KG1 (cell line): ENCODE measurements at places on chromosomes 16 and 17.
A peak's percentile ranks its signal among the peaks of the same experiment; 100 is the strongest.

GRCh38 chr16:87582216-87582965, 19.9 kb upstream of the JPH3 start:
- no peak for DNase-seq

GRCh38 chr16:70152578-70153302, 20.8 kb upstream of the CLEC18C start:
- DNase-seq, result no peak

DNA sequence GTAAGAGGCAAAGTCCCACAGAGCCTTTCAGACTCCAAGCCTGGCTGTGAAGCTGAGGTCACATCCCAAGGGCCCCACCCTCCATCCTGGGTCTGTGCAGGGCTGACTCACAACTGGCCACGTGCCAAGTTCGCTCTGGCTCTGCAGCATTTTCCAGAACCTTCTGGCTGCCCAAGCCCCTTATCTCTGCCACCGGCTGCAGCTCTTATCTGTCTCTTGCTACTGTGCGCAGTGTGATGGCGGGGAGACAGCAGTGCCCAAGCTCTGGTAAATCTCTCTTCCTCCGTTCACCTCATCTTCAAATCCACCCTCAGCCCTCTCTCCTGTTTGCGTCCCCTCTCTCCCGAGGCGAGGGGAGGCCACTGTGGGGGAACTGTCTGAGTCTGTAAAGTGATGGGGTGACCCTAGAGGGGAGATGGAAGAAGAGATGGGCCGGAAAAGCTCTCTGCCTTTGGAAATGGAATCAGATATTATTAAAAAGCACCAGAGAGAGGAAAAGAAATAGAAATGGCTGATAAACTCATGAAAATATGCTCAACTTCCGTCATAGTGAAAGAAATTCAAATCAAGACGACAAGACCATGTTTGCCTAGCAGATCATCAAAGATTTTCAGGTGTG, 162.7 kb upstream of the CDC42EP4 start:
- no peak for DNase-seq

DNA sequence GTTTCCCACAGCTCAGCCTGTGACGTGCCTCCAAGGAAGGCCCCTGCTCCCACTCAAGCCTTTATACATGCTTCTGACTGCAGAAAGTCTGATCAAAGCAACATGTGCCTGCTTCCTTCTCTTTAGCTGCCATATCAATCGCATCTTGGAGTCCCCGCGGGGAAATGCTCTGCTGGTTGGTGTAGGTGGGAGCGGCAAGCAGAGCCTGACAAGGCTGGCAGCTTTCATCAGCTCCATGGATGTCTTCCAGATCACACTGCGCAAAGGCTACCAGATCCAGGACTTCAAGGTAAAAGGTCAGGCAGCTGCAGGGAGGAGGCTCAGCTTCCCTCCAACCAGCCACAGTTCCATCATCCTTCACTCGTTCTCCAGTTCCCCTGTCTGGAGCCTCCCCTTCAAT, 189.7 kb downstream of the ZNF18 start:
- DNase-seq, result no peak

GRCh38 chr16:25109643-25110042, 1.9 kb upstream of the LCMT1 start:
- no peak for DNase-seq

DNA sequence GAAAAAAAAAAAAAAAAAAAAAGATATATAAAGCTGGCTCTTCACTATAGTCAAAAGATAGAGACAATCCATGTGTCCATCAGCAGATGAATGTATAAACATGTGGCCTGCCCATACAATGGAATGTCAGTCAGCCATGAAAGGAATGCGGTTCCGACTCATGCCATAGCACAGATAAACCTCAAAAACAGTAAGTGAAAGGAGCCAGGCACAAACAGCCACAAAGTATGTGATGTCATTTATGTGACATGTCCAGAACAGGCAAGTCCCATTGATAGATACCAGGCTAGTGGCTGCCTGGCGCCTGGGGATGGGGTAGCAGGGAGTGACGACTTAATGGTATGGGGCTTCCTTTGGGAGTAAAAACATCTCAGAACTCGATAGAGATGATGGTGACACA, 155.7 kb downstream of the CMIP start:
- no peak for DNase-seq

GRCh38 chr16:24737391-24737871, 8.0 kb downstream of the TNRC6A start:
- no peak for DNase-seq

GRCh38 chr16:84065536-84066132, 23.0 kb upstream of the SLC38A8 start:
- DNase-seq, result no peak

DNA sequence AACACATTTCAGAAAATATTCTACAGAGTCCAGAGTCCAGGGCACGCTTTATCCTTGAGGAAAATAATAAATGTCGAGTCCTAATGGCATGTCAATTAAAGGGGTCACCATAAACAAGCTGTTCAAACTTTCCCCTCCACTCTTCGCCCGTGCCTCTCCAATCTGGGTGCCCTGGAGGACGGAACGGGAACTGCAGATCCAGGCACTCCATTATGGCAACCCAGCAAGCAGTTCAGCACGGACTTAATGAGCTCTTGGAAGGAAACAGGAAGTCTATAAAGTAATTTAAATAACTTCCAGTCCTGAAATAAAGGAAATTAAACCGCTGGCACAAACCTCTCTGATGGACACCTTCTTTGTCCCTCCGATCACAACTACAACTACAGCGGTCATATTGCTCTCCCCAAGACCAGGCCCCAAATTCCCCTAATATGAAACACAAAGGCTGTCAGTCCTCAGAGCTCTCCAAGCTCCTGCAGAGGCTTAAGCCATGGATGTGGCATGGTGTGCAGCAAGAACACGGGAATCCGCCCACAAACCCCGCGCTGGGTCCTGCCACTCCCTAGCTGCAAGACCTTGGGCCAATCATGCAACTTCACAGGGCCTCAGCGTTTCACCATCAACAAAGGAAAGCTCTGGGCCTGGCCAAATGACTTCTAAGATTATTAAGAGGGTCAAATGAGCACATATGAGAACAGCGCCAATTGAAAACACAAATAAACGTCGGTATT, 52.6 kb downstream of the ZFHX3 start:
- no peak for DNase-seq

DNA sequence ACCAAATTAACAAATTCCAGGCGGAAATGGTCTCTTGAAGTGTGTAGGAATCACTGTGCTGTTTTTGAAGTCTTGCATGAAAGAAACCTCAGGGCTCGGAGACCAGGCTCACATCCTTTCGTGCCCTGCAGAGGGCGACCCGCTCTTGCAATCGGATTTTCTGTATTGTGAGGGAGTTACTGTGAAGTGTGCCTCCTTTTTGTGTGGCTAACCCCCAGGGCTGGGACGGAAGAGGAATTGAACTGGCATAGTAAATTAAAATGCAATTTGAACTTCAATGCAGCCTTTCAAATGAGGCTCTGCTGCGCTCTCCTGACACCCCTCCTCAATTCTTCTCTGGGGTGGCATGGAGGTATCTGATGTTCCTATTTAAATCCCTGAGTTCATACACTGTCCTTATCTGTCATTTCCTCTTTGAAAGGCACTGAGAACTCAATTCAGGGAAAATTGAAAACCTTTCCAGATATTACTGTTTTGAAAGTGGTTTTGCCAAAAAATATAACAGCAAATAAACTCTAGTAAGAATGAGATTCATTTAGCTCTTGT, 51.5 kb upstream of the MGAT5B start:
- DNase-seq, result peak; percentile 51
